Hepatic stellate cell (primary cell): ENCODE measurements at places on chromosomes 5 and 9.

DNA sequence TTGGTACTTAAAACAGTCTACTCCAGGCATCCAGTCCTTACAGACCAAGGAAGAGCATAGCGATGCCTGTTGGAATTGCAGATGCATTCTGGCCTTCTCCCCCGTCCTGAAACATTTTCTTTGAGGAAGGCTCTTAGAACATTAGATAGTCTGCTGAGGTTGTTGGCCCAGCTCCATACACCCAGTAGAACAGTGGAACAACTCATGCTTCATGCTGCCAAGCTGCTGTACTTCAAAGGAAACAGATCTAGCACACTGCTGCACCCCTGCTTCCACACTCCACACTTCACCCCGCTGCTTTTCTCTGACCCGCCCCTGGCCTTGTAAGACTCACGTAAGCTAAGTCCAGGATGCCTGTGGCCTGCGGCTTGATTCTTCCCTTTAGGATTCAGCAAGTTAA is 33.4 kb upstream of the NCS1 start:
- peak; percentile 60 for DNase-seq

DNA sequence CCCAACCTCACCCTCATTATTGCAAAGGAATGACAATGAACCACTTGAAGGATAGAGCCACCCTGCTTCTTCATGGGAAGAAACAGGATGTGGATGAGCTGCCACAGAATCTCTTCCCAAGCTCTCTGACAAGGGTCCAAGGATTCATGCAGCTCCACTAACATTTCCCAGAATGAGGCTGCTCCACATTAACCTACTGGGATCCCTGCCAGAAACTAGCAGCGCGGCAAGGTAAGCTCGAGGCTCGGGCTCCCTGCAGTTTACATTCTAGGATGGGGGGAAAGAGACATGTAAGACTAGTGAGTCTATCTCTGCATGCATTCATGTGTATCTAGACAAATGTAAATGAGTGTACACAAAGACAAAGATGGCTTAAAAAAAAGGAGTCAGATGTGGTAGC is 12.1 kb downstream of the DCAF12 start:
- no peak for DNase-seq

DNA sequence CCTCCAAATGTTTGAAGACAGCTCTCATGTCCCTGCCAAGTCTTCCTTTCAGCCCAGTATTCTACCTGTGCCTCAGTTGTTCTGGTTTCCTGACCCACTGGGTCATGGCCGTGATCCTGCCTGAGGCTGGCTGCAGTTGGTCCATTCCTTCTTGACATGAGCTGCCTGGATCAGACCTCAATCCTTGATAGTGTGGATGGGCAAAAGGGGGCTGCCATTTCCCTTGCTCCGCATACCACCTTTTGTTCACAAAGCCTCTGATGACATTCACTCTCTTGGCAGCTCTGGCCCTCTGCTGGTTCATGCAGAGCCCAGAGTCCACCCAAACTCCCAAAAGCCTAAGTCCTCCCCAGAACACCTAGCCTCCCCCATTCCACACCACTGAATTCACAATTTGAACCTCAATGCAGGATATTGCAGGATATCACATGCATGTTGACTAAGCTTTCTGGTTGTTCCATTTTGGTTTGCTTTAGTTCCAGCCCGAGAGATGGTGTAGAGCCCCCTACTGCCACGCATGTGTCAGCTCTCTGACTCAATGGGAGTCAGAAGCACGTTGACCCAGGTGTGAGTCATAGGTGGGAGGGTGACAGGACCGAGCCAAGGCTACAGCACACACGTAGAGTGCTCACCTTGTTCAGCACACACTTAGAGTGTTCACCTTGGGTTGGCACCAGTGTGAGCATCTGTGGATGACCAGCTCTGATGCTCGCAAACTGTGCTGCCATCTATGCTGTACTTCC is 137.2 kb downstream of the MTX3 start:
- no peak for DNase-seq

DNA sequence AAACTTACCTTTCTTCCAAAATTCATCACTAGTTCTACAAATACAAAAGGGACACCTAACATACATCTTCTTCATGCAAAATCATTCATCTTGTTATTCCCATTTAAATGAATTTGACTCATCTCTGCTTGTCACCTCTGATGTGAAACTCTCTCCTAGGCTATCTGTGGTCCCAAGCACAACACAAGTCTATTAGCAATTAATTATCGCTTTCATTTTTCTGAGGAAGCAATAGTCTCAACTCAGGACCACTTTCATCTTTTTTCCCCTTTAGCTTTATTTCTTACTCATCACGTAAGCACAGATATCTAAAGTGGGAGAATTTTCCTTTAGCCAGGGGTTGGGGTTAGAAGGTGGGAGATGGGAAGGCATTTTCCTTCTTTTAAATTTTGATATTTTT is 131.9 kb downstream of the ST8SIA4 start:
- no peak for DNase-seq

DNA sequence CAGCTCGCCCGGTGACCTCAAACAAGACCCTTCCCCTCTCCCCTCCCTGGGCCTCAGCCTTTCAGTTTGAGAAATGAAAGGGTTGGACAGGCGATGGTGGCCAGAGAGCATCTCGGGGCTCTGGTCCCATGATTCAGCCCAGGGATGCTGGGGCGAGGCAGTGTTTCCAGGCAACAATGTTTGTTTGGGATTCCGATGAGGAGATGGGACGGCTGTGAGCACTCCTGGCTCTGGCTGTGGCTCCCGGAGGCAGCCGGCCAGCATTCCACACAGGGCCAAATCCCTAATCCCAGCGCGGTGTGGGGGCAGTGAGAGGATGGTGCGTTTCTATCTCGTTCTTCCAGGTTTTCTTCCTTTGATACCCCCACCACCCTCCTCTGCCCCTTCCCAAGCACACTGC is 66.0 kb downstream of the HMCN2 start:
- peak; percentile 79 for DNase-seq

- DNase-seq: peak; percentile 91
These were observed 6.1 kb upstream of the DPM2 start for GRCh38 chr9:127943731-127944144.

GRCh38 chr5:141547488-141547887 is 58.6 kb downstream of the PCDHGC5 start:
- no peak for DNase-seq

GRCh38 chr5:173909199-173909598 is 21.1 kb downstream of the CPEB4 start:
- no peak for DNase-seq
